Effector CD8-positive, alpha-beta T cell (primary cell): ENCODE measurements at places on chromosomes 7 and 10.

GRCh38 chr10:11387551-11388222, 223.8 kb downstream of the USP6NL start:
- DNase-seq: no peak

DNA sequence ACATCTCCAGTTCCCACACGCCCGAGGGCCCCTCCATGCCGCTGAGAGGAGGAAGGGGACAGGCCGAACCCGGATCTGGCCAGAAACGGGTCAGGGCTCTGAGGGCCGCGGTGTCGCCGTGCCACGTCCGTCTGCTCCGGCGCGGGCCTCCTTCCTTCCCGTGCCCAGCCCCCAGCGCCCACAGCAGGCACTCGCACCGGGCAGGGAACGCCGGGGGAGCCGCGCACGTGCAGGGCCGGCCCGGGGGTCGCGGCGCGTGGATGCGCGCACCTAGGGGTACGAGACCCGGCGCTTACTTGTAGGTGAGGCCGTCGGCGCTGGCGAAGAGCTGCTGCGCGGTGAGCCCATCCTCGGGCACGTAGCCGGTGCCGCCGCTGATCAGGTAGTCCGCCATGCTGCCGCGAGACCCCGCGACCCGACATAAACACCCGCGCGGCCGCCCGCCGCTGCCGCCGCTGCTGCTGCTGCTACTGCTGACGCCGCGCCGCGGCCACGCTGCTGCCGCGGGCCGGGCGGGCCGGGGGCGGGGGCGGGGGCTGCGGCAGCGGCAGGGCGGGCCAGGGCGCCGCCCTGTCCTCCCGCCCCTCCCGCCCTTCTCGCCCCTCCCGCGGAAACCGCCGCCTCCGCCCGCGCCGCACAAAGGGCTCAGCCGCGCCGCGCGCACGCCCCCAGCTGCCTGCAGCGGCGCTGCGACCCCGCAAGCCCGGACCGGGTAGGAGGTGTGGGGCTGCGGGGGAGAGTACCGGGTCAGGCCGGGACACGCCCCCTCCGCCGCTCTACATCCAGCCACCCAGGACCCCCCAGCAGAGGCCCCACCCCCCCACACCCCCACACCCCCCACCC, 4.1 kb downstream of the IMPDH1 start:
- peak; percentile 55 for DNase-seq

DNA sequence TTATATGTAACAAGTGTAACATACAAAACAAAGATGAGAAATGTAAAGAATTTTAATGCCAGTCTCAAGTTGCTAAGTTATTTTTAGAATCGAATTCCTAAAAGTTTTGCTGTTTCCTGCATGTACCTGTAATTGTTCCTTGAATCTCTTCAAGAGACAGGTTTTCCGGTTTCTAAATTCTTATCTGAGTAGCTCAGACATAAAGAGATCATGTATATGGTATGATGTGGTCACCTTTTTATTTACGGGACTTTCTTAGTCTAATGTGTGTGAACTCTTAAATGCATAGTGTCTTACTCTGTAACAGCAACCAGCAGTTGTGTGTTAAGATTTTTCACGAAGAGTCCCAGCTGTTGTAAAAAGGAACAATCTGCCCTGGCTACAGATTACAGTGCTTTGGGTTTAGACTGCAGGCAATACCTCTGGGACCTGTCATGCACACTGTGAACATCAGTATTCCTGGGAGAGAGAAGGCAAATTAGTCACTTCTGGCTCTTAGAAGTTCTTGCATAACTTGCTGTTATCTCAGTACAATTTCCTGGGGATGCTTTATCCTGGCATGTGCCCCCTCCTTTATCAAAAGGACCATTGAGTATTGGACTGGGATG, 263.4 kb downstream of the BICC1 start:
- no peak for DNase-seq

DNA sequence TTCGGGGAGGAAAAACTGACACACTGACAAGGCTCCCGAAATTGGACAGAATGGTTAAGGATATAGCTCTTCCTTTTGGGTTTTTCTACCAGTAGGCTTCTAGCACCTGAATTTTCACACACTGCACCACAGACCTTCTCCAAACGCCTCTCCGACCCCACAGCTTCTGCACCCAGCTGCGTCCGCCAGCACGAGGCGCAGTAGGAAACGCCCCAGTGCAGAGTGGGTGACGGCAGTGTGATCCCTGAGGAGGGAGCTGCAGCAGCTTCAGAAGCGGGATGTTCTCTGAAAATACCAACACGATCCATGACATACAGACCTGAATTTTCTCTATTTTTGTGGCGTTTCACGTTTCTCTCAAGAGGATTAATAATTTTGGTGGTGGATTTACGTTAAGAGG, 25.9 kb downstream of the HSPB1 start:
- no peak for DNase-seq

GRCh38 chr7:46213154-46213537, 292.1 kb upstream of the IGFBP3 start:
- no peak for DNase-seq

GRCh38 chr10:63965846-63966245, 444.6 kb downstream of the REEP3 start:
- no peak for DNase-seq

- no peak for DNase-seq
Observed at GRCh38 chr7:73338321-73338720, 10.4 kb downstream of the FKBP6 start.

DNA sequence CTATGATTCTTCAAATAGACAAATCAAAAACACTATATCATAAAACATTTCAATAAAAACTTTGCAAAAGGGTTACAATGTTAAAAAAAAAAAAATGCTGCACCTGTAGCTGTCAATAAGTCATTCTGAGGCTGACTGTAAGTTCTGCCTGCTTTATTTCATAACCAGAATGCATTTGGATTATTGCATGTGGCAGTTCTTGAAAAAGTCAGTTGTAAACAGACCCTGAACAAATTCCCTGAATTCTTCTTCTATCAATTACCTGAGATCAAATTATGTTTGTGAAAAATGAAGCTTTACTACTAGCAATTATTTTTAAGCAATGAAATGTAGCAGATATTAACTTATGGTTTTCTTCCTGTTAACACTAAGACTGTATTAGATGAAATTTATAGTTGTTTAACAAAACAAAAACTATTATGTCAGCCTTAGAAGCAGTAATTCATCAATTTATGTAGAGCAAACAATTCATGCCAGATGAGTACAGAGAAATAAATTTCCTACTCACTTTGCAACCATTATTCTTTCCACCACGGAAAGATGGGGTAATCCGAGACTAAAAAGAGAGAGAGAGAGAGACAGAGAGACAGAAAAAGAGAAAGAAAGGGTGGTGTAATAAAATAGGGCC, 107.8 kb downstream of the SFMBT2 start:
- no peak for DNase-seq

DNA sequence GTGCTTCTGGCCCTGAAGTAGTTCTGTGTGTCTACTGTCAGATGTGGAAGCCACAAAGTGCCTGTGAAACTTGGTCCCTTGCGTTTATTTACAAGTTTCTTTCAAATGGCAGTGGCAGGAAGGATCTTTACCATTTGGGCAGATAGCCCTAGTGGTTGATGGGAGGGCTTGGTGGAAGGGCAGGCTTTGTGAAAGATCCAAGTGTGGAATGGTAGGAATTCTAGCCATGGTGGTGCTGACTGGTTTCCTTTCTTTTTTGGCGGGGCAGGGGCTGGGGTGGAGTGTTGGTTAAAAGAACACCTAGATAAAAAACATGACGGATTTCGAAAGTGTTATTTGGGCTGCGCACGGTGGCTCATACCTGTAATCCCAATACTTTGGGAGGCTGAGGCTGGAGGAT, 27.0 kb downstream of the AUTS2 start:
- no peak for DNase-seq

GRCh38 chr10:44619521-44619920, 234.6 kb upstream of the CXCL12 start:
- no peak for DNase-seq

DNA sequence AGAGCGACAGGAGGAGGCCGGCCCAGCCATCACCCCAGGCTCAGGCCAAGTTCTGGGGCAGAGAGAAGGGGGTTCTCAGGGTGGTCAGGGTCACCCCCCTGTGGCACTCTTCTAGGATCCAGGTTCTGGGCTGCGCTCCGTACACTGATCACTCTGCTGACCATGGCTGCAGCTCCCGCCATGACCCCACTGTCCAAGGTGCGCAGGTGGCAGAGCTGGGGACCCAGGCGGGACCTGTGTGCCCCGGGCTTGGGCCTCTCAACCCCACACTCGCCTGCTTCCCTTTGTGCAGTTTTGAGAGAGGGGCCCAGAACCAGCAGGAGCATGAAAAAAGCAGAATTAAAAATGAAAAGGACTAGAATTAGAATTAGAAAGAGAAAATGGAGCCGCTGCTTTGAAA, 227.1 kb downstream of the FANK1 start:
- no peak for DNase-seq

GRCh38 chr7:85275204-85275603, 88.3 kb upstream of the SEMA3D start:
- DNase-seq: no peak

- DNase-seq: no peak
Observed at GRCh38 chr10:104614245-104614831, 26.8 kb upstream of the SORCS3 start.

DNA sequence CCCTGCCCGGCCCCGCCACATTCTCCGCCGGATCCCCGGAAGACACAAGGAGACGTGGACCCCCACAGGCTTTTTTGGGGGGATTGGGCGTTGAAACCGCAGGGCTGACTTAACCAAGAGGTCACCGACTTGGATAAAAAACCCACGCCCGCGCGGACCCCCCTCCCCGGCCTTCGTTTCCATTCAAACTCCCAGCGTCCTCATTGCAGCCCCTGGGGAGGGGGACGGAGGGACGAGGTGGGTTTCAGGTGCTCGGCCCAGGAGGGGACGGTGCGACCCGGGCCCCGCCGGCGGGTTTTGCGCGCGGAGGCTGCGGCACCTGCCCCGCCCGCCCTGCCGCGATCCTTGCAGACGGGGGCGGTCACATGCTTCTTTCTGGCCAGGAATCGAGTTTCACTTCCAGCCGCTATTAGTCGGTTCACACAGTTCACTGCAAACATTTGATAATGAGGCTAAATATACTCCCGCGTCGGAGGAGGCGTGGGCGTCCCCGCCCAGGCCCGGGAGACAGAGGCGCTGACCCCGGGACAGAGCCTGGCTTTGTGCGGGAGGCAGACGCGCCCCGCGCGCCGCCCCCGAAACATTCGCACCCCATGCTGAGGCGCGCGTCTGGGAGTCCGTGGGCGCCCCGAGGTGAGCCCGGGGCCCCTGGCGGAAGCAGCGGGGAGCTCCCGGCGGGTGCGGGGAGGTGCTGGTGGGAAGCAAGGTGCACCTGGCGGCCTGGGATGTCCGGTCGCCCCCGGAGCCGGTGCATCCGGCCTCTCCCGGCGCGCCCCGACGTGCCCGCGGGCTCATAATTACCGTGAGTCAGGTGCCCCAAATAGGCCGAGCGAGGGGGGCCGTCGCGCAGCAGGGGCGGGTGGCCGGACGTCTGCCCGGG, 2.7 kb upstream of the PDGFA start:
- DNase-seq: no peak

- DNase-seq: no peak
Observed at GRCh38 chr10:47420305-47421056, 36.4 kb upstream of the ZNF488 start.

DNA sequence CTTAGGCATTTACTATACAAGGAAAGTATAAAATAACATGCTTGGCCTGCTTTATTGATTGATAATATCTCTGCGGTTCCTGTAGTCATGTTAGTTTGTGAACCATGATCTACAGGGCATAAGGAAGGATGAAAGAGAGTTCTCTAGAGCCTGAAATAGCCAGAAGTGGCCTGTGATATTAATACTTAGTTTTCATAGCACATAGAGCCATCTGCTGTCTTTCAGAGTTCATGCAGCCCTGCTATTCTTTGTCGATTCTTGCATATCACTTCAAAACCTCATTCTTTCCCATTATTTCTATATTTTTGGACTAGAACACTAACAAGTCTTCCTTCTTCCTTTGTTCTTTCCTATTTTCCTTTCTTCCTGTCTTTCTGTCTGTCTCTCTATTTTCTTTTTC, 26.4 kb upstream of the PRKG1 start:
- DNase-seq: no peak

DNA sequence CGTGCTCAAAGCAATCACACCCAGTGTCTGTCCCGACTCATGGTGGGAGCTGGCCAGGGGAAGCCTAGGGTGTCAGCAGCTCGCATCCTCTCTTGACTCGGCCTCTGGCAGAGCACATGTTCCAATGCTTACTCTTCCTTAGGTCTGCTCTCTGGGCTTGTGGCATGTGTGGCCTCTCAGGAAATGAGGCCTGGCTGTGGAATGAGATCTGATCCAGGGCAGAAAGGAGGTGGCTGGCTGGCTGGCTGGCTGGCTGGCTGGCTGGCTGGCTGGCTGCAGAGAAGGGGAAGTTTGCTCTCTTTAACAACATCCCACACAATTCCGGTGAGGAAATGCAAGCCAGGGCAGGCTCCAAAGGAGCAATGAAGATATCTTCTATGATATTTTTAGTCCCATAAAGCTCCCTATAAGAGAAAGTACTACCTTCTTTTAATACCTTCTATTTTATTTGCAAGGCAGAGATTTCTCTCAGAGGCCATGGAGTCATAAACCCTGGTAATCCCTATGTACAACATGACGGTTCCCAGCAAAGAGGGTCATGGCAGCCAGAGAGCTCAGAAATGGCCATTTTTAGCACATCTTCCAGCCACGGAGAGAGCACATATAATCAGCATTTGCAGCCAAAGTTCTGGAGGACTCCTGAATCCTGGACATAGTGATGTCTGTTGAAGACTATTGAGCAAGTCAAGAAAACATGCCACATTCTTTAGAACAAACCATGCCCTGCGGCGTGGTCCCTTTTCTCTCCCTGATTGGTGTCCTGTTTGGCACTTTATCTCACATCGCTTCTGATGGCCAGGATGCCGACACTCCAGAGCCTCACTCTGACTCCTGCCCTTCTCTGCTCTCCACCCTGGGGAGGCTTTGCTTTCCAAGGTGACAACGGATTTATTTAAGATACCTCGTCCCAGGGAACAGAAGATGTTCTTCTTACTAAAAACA, 153.7 kb downstream of the FANK1 start:
- no peak for DNase-seq

GRCh38 chr7:21912305-21912704, 33.4 kb downstream of the CDCA7L start:
- no peak for DNase-seq

DNA sequence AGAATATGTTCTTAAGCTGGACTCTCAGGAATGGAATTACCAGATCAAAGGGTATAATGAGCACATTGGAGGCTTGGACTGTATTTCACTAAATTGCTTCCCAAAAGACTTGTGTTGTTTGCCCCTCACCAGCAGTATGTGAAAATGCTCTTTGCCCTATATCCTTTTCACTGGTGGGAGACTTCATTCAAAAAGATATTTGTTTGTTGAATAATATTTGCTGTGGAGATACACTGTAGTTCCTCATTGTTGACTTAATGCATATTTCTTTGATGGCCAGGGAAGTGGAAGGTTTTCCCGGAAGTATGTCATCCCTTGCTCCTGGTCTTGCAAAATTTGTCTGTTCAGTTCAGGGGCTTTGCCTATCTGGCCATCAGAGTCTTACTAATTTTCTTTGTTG, 19.4 kb downstream of the GSTO2 start:
- no peak for DNase-seq

GRCh38 chr10:53111529-53111928, 338.9 kb upstream of the MBL2 start:
- no peak for DNase-seq
